ENCODE measurements at places on chromosomes 7 and 10.

- DNase-seq, result no peak
Measured at GRCh38 chr7:121138262-121138933, 149.9 kb downstream of the CPED1 start.

- DNase-seq, result no peak
Measured at GRCh38 chr7:51209426-51209825, 107.2 kb downstream of the COBL start.

- no peak for DNase-seq
Measured at GRCh38 chr7:140456551-140457051, 22.7 kb downstream of the MKRN1 start.

DNA sequence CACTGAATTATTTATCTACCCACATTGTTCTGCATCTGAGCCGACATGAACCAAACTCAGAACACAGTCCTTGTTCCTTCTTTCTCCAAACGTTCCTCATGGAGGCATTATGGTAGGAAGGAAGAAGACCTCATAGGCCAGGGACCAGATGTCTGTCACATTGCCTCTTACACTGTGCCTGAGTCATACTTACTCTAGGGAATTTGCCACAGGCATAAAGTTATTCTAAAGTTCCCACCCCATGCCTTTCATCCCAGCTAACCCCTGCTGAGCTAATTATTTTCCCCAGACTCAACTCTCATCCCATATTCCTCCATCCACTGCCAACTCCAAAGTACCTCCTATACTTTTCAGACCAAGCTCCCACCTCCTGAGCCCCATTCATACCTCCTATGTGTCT is 21.2 kb downstream of the MAT1A start:
- no peak for DNase-seq

All from CD4-positive, alpha-beta T cell treated with Interleukin-12 subunit alpha and Interleukin-12 subunit beta, for 1 hour (primary cell).